ENCODE measurements at places on chromosomes 5 and 9.

DNA sequence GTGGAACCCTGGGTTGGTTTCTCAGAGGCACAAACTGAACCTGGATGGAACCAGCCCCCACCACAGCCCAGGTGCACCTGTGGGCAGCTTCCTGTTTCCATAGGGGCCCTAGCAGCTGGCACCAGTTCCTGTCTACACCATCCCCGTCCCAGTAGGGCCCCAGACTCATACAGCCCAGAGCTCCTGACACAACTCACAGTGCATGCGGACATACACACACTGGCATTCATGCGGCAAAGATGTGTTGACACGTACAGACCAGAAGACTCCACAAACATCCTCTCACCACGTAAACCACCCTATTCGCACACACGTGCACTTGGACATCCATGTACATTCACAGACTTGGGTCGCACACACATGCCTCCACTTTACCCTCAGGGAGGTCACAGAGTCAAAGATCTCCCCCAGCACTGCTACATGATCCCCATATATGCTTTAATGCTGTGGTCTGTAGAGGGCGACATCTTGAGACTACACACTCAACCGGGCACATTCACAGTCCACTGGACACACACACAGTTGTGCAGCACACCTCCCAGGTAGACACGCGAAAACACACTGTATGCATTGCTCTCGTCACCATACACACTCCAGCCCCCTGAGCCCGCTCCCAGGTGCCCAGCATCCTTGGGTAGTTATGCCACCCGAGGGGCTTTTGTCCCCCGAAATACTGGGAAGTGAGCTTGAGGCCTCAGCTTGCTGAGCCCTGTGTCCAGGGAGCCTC lies 22.4 kb downstream of the CXXC5 start:
- DNase-seq = no peak

DNA sequence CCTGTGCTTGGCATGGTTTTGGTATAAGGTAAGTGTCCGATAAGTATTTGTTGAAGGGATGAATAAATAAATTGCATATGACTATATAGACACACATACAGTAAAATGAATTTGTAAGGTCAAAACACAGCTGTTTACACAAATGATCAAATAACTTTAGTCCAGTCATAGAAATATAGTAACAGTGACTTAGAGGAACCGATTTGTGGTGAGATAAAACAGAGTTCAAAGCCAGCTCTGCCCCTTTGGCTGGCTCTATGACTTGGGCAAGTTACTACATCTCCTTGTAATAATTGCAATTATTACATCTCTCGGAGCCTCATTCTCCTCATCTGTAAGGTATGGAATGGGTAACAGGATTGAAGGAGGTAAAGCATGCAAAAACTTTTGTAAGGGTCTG lies 384.0 kb downstream of the PLK2 start:
- DNase-seq = no peak

DNA sequence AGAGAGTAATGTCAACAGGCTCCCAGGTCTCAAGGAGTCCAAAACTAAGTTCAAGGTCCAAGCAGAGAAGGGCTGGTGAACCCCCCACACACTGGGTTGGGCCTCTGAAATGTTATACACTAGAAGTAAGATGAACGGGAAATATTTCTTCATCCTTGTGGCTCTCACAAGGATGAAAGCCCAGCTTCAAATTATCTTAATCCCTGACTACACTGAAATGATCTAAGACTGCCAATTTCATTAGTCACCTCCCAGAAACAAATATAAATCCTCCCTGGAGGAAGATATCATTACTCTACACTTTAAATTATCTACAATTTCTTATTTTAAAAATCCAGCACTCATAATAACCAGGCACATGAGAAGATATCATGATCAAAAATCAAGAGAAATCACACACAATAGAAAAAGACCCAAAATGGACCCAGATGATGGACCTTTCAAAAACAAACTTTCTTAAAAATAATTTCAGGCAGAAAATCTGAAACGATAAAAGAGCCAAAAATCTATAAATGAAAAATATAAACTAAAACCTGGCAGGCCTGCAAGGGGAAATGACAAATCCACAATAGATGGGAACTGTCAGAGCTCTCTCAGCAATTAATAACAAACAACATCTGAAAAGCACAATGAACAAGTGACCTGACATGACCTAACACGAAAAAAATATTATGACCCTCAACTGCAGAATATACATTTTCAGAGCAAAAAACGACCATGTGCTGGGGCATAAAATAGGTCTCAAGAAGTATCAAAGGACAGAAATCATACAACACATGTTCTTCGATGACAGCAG lies 117.4 kb downstream of the GPR21 start:
- DNase-seq = no peak

DNA sequence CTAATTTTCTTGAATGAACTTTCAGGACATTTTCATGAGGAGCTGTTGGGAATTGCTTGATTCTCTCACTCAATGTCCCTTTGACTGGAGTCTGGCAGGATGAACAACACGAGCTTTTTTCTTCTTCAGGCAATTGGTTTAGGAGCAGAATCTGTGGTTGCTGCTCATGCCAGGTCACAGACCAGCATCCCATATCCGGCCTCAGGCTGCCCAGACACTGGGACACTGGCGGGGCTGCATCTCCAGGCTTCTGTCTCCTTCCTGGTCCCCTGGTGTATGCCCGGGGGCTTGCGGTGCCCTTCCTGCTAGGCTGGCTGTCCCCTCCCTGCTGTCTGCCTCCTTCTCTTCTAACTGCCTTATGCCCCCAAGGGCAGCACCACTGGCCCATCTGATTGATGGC lies 311.5 kb upstream of the DAP start:
- DNase-seq = no peak

- no peak for DNase-seq
Observed at GRCh38 chr5:127311781-127312525, 21.4 kb downstream of the MEGF10 start.
